ENCODE measurements at places on chromosomes 11 and 22.
A peak's percentile ranks its signal among the peaks of the same experiment; 100 is the strongest.

DNA sequence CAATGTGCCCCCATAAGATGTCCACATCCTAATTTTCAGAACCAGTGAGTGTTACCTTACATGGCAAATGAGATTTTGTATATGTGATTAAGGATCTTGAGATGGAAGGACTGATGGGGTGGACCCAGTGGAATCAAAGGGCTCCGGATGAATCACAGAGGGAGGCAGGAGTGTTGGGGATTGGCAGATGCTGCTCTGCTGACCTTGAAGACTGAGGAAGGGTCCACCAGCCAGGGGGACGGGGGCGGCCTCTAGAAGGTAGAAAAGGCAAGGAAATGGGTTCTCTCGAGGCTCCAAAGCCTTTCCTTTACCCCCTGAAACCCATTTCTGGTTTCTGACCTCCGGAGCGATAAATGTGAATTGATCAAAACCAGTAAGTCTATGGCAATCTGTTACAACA is 18.8 kb downstream of the TMEM218 start:
- H3K27me3 ChIP-seq: no peaks in the 10 kb centered on the region
- H3K4me1 ChIP-seq: peaks cover 11% of the 10 kb centered on the region
- H3K4me3 ChIP-seq: no peak overlapping the region
- no peaks in the 10 kb centered on the region for H3K36me3 ChIP-seq

DNA sequence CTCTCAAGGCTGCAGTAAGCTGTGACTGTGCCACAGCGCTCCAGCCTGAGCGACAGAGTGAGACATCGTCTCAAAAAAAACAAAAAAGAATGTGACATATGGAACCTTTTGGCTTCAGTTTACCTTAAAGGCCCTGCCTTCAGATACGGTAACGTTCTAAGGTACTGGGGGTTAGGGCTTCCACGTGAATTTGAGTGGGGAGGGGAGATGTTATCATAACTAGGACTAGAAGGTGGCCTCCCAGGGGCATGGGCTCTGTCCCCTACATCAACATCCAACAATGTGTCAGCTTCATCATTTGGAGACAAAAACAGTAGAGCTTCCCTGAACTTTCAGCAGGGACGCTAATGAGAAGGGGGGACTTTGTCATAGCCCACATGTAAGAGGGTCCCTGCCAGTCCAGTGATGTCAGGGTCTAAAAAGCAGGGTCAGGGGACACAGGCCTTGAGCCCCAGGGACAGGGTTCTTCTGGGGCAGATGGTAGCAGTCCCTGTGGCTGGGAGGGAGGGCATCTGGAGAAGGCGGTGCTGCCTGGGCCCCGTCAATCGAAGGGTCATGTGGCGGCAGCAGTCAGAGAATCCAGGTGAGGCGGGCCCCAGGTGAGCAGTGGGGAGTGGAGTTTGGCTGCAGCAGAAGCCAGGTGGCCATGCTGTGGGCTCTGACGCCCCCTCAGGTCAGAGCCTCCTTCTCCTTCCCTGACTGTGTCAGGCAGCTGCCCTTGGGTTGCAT is 79.8 kb downstream of the BCR start:
- DNase-seq: peak; percentile 58
- no peaks in the 10 kb centered on the region for H3K27me3 ChIP-seq
- no peak overlapping the region for H3K27ac ChIP-seq
- H3K36me3 ChIP-seq: peaks cover 7% of the 10 kb centered on the region
- no peak overlapping the region for H3K4me3 ChIP-seq
- peaks cover 4% of the 10 kb centered on the region for H3K4me1 ChIP-seq

GRCh38 chr11:57001674-57002401 is 13.1 kb downstream of the OR5AK2 start:
- DNase-seq: peak; percentile 46
- H3K36me3 ChIP-seq: no peaks in the 10 kb centered on the region
- no peak overlapping the region for H3K4me3 ChIP-seq
- no peaks in the 10 kb centered on the region for H3K27me3 ChIP-seq
- H3K4me1 ChIP-seq: no peaks in the 10 kb centered on the region
- H3K27ac ChIP-seq: no peak overlapping the region

- DNase-seq: peak; percentile 9
- H3K4me1 ChIP-seq: no peaks in the 10 kb centered on the region
- H3K4me3 ChIP-seq: no peak overlapping the region
- H3K27ac ChIP-seq: no peak overlapping the region
- H3K27me3 ChIP-seq: peaks cover 40% of the 10 kb centered on the region
Observed at GRCh38 chr22:42428025-42428424, 4.2 kb downstream of the NFAM1 start.

DNA sequence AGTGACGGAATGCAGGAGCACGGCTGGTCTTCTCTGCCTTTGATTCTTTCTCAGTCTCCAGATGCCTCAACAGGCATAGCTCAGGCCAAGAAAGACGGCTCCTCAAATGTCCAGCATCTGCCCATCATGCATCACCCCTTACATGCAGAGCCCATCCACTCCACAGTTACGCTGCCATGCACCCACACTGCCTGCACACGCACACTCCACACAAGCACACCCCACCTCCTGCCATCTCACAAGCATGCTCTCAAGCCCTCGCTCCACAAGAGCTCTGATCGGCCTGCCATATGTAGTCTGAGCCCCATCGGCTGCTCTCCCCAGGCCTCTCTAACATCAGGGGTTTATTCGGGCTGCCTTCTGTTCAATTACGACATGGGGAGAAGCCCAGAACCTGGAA is 18.8 kb downstream of the SCN4B start:
- peaks cover under 1% of the 10 kb centered on the region for H3K27me3 ChIP-seq
- H3K27ac ChIP-seq: no peak overlapping the region
- H3K4me1 ChIP-seq: no peaks in the 10 kb centered on the region
- DNase-seq: no peak
- H3K4me3 ChIP-seq: no peak overlapping the region
- H3K36me3 ChIP-seq: no peaks in the 10 kb centered on the region

GRCh38 chr11:63838150-63838677 is 696 bp upstream of the MARK2 start:
- peak overlapping the region; percentile 69 for H3K27ac ChIP-seq
- peaks cover 29% of the 10 kb centered on the region for H3K4me1 ChIP-seq
- DNase-seq: no peak
- H3K4me3 ChIP-seq: peak overlapping the region; percentile 91
- H3K36me3 ChIP-seq: peaks cover 4% of the 10 kb centered on the region
- H3K27me3 ChIP-seq: no peaks in the 10 kb centered on the region

DNA sequence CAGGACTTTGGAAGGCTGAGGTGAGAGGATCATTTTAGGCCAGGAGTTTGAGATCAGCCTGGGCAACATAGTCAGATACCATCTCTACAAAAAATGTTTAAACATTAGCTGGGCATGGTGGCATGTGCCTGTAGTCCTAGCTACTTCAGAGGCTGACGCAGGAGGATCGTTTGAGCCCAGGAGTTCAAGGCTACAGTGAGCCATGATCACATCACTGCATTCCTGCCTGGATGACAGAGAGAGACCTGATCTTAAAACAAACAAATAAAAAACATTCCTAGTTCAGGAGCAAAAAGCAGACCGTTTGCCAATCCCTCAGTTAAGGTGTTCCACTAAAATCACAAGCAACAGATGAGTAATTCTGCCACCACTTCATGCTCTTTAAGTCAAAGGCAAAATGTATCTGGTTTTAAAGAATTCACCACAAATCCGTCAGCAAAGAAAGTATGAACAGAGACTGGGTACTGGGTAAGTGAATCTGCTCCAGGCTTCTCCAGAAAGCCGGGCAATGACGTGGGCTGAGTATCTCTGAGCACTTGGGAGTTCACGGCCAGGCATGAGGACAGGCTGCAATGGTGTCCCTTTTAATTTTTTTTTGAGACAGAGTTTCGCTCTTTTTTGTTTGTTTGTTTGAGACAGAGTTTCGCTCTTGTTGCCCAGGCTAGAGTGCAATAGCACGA is 19.5 kb downstream of the CLTCL1 start:
- no peak for DNase-seq
- H3K27me3 ChIP-seq: no peaks in the 10 kb centered on the region
- H3K27ac ChIP-seq: peak overlapping the region; percentile 44

DNA sequence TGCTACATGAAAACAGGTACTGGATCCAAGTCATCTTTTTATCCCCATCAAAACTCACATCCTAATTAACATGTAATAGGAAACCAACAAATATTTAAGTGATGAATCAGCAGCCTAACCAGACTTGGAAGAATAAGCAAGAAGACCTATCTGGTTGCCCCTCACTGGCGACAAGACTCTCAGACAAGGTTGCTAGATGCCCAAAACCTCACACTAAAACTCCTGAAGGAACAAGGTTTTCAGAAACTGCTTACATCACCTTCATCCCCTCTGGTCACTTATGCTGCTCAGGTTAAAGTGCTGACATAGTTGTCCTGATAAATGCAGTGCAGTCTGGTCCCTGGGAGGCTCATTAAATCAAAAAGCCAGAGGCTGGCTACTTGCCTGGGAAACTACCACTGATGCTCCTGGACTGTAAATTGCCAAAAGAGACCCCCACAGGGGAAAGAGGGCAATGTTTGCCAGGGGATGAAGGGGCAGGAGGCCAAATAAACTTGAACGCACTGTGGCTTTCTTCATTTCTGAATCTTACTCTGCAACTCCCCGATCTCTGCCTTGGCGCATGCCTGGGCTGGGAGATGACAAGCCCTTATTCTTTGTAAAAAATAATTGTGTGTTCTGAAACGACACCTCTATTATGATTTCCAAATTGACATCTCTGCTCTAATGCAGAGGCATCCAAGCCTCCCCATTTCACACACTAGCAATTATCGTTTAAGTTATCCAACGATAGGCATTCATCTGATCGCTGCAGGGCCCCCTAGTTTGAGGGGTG is 72.7 kb downstream of the AMBRA1 start:
- H3K36me3 ChIP-seq: no peaks in the 10 kb centered on the region
- peak; percentile 80 for DNase-seq
- H3K27ac ChIP-seq: no peak overlapping the region
- no peaks in the 10 kb centered on the region for H3K27me3 ChIP-seq

Measured in osteoblast (primary cell).